ENCODE measurements at places on chromosomes 11 and 22.
A peak's percentile ranks its signal among the peaks of the same experiment; 100 is the strongest.

GRCh38 chr11:64208796-64209562, 2.5 kb downstream of the FERMT3 start:
- no peak for DNase-seq

DNA sequence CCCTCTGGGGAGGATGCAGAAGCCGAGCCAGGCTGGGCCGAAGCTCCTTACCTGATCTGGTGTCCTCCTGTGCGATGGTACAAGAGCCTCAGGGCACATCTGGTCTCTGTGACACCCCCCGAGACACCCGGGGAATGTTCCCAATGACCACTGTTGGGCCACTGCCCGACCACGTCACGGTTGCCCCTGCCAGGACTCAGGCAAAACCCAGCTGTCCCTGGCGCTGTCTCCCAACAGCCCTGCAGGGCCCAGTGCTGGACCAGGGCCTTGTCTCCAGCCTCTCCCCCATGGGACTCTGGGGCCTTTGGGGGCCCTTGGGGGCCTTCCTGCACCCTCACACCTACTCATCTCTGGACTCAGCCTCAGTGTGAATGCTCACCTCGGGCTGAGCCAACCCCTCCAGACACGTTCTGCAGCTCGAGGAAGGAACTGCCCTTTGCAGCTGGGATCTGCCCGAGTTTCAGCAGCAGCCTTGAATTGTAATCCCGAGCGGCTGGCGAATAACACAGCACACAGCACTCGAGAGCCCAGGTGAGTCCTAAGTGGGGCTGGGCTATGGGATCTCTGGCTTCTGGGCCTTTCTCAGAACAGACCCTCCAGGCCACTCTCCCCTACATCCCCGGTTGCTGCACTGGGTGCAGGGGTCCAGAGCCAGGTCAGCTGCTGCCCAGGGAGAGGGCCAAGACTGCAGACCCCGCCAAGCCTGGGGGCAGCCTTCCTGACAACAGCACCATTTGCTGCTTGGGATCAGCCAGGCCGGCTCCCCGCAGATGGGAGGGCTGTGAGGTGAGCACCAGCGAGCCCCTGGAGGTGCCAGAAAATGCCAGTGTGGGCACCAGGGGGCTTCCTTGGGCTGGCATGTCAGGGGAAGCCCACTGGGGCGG, 39.8 kb downstream of the RTN4R start:
- peak; percentile 26 for DNase-seq

- DNase-seq, result no peak
Observed at GRCh38 chr11:134152696-134153095, 71.1 kb downstream of the NCAPD3 start.

DNA sequence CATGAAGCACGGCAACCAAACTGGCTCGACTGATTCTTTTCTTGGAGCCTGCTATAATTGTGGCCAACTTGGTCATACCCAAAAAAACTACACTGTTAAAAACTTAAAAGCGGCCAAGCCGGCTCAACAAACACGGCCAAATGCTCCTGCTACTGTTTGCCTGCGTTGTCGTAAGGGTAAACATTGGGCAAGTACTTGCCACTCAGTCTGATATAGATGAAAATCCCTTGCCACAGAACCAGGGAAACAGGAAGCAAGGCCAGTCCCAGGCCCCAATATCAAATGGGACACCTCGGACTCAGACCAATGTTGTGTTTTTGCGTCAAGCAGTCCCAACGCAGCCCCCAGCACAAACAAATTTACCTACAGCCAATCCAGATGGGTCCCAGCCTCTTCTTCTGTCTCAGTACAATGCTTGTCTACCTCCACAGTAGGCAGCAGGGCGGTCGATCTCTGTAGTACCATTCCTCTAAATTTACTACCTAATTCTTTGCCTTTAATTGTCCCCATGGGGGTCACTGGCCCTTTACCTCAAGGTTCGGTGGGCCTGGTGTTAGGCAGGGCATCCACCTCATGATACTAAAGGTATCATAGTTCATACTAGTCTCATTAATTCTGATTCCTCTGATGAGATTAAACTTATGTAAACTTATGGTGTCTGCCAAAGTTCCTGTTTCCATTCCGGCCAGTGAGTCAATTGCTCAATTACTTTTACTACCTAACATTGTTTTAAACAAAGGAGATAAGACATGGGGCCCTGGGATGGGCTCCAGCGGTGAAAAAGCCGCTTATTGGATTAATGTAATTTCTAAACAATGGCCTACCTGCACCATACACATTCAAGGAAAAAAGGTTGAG, 3.7 kb upstream of the COMT start:
- no peak for DNase-seq

DNA sequence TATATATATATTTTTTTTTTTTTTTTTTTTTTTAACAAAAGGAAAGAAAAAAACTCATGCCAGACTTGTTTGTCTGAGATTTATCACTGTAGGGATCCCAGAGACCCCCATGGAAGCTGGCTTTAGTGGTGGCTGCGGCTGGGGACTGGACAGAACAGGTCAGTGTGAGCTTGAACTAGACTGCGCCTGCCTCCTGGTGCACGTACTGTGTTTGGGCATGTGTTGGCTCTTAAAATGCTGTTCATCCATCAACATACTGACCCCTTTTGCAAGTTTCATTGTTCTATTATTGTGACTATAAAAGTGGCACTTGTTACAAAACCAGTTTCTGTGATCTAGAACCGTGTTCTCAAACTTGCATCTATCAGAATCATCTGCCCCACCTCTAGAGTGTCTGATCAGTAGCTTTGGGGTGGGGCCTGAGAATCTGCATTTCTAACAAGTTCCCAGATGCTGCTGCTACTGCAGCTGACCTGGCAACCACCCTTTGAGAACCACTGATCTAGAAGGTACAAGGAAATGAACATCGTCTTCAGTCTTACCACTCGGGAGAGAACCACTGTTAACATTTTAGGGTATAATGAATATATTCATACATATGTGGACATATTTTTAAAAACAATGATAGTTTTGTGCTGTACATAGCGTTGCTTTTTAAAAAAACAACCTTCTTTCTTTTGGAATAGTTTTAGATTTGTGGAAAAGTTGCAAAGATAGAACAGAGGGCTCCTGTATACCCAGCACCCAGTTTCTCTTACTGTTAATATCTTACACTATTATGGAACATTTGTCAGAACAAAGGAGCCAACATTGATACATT, 54.0 kb downstream of the ZNRF3 start:
- DNase-seq, result no peak

GRCh38 chr11:68575025-68575665, 109.2 kb upstream of the GAL start:
- DNase-seq, result no peak

DNA sequence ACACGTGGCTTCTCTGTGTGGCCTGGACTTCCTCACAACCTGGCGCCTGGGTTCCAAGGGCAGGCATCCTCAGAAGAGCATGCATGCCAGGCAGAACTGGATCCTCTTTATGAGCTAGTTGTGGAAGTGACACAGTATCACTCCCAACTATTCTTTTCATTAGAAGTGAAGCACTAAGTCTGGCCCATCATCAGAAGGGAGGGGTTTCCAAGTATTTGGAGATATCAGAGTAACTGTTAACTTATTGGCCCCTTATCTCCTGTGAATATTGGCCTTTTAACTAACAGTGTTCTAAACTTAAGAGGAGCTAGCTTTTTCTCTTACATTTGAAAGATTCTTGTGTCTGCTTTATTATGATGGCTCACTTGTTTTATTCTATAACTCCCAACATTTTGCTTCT, 35.5 kb downstream of the FDX1 start:
- no peak for DNase-seq

- peak; percentile 28 for DNase-seq
Observed at GRCh38 chr11:58900479-58901420, 38.5 kb upstream of the GLYATL1 start.

DNA sequence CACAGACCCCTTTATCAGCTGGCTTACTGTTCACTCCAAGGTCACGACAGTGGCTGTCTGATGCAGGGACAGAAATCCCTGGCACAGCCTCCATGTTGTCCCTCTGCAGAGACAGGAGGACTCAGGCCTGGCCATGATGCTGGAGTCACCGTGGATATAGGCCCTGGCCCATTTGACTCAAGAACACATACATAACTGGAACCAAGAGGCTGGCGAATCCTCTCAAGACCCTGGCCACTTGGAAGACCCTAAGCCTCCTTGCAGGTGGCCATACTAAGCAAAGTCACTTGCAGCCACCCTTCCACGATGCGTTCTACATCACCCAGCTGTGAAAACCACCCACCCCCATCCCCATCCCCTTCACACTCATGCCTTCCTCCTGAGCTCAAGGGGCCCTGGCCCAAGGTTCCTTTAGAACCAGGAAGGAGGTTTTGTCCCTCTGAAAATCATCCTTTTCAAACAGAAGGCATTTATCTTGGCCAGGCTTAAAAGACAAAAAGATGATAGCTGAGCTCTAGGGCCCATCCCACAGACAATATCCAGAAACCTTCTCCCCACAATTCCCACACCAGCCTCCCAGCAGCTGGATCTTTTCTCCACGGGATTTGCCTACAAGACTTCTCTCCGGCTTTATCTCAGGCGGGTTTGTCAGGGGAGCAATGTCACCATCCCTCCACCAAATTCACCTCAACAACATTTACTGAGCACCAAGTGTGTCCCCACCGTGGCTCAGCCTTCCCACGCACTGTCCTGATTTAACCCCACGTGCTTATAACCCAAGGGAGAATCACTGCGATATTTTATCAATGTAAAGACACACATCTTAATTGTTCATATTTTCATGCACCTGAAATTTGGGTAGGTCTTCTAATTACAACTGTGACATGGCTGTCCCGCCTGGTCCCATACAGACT, 123.4 kb upstream of the SERPIND1 start:
- DNase-seq, result no peak

GRCh38 chr22:37807410-37808293, at the start of gene GCAT:
Gene GCAT, plus strand, starts transcription at chr22:37807934. Its CDS starts 34 bp downstream, at chr22:37807968.
- DNase-seq, result peak; percentile 93

- DNase-seq, result no peak
Observed at GRCh38 chr11:76837696-76838677, 22.7 kb upstream of the ACER3 start.

DNA sequence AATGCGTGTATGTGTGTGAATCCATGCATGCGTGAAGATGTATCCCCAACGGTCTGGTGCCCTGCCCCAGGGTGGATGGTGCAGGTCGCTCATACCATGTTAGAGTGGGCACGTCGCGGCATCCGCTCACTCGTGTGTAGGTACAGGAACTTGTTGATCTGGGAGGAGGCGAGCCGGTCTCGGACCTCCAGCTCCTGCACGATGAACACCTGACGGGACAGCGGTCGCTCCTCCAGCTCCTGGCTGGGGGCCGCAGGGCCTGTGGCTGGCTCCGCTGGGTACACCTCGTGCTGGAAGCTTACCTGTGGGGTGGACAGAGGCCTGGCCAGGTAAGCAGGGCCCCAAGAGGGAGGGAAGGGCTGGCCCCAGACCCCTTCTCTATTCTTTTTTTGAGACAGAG, 18.5 kb downstream of the ATG2A start:
- DNase-seq, result no peak

DNA sequence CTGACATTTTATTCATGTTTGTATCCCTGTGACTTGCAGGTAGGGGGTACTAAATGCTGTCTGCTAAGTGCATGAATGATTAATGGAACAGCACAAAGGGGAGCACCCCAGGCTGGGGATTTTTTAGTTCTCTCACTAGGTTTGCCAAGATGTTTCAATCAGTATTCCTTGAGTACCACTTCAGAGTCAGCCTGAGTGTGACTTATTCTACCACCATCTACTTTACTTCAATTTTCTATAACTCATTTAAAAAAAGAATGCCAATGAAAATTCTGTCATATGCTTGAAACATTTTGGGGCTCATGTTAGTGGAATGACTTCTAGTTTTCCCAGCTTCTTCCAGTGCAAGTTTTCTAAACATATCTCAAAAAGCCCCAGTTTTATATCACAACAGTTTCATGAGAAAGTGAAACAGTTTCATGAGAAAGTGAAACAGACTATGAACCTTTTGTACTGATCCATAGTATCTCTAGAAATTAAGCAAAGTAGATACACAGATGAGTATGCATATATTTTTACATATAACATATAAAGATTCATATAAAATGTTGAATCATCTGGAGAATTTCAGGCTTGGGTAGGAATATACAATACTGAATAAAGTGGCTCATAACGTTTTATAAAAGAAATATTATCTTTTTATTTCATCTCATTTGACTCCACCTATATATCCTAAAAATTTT, 252.4 kb downstream of the GRM5 start:
- DNase-seq, result no peak

DNA sequence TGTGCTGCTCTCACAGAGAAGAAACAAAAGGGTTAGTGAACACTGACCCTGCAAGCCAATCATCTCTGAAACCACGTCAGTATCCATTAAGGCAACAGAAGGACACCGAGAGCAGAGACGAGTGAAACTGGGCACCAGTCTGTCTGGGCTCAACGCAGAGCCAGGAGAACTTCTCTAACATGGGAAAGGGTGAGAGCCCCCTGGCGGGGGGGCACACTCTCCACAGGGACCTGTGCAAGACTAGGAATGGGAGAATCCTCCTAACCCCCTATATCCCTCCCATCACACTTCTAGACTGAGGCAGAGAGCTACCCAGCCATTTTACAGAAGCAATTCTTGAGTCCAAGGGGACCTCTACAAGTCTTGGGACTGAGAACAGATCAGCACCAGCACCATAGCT, 285.8 kb downstream of the SOX6 start:
- DNase-seq, result no peak

GRCh38 chr11:1421291-1421690, 31.6 kb downstream of the BRSK2 start:
- DNase-seq, result no peak

DNA sequence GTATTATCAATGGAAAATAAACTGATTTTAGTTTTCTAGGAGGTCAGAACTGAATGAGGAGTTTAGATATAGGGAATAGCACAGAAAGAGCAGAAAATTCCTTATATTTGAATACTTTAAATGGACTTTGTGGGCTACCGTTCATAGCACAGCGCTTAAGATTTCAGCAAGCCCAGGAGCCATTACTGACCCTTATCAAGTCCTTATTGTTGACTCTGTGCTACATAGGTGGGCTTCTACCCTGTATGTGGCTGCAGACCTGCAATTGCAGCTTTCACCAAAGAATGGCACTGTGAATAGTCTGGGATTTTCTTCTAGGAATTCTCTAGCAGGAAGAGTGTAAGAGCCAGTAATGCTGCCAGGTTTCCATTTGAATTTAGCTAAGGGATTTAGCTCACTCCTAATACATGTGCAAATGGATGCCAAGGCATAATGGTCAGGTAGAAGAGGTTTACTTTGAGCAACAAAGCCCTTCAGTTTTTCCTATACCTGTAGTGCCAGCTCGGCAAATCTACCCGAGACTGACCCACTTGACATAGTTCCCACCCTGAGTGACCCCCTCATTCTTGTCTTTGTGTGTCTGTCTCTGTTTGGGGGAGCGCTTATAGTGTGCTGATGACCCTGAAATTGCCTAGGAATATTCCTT, 42.5 kb upstream of the DLAT start:
- DNase-seq, result no peak

GRCh38 chr11:76424379-76424778, 20.4 kb upstream of the EMSY start:
- DNase-seq, result no peak

GRCh38 chr11:94834911-94835593, 66.9 kb downstream of the AMOTL1 start:
- DNase-seq, result no peak

DNA sequence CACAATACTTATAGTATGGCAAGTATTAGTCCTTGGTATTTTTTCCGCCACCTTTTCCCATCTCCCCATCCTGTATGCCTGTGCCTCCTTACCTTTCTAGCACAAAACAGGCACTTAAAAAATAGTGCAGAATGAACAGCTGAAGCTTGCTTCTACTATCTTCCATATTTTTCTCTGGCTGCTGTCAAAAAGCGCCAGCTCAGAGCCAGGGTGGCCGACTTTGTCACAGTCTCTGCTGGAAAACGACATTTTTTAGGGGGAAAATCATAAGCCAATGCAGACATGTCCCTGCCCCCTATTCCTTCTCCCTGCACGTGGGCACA, 26.5 kb upstream of the ROBO3 start:
- no peak for DNase-seq

- no peak for DNase-seq
Observed at GRCh38 chr11:45100339-45100738, 46.1 kb upstream of the PRDM11 start.

Data from hypothalamus (tissue), 51 donors.